ENCODE measurements at places on chromosomes 1 and 21.

GRCh38 chr1:75115654-75116053, 18.5 kb upstream of the LHX8 start:
- DNase-seq: no peak

DNA sequence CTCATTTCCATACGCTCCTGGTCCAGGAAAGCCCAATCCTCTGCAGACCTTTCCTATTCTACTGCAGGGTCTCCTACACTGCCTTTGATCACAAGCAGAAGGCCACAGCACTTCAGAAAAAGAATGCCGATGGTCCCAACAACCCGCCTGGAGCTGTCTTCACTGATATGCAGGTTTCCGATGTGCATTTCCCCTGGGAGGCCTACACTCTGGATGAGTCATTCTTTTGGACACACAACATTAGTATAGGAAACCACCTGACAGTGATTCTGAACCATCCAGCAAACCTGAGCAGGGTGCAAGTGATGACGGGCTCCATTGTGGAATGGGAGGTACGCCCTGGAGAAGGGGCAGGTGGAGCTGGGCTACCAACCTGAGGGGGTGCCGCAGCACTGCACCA, 15.0 kb downstream of the PCAT6 start:
- DNase-seq: no peak

GRCh38 chr1:87318806-87319205, 9.9 kb upstream of the LMO4 start:
- no peak for DNase-seq

DNA sequence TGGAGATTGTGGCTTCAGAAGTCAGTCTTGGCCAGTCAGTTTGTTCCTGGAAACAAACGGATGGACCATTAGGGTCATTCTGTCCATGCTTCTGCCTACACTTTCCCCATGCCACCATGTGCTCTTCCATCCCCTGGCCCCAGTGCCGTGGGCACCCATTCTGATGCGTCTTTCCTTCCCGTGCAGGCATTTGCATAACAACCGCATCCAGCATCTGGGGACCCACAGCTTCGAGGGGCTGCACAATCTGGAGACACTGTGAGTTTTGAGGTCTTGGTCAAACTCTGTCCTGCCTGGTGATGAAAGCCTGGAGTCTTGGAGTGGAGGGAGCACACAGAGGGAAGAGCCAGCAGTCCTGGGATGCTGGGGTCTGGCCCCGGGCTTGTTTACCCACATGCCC, 61.1 kb downstream of the UBE2T start:
- no peak for DNase-seq

- DNase-seq: no peak
Measured at GRCh38 chr1:205268846-205269680, 41.3 kb downstream of the TMCC2 start.

DNA sequence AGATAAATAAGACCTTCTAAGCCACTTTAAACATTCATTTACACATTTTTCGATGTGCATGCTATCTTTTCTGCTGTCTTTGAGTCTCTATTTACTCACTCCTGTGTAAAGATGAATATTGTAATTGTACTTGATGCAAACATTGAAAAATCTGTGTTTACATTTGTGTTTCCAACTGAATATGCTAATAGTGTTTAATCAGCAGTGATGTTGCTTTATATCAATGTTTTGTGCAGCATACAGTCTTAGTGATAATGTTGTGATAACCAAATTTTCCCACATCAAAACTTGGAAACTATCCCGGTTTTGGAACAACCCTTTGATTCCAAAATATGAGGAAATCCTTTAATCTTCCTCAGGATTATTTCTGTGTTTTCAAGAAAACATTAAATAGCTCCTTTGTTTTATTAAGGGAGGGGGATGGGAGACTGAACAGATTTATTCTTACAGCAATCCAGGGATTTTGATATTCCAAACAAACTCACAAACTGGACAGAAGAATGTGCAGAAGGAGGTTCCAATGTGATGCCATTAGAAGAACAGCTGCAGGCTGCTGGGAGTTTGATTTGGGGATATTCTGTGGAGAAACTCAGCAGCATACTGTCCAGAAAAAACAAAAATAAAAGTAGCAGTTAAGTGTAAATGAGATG, 248.0 kb downstream of the S1PR1 start:
- DNase-seq: no peak

DNA sequence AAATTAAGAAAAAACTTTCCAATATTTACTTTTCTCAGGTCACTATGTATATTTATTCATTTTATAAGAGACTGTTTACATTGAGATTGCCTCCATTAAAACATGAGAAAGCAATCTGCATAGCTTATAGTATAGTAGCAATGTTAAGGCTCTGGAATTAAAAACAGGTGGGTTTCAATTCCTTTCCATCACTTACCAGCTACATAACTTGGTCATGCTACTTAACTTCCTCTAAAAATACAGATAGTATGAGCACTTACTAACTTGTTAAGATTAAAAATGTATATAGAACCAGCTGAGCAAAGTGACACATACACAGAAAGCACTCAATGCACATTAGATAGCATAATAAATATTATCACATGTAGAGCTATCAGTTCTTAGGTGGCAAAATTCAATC, 76.6 kb downstream of the LYST start:
- no peak for DNase-seq

- DNase-seq: no peak
Measured at GRCh38 chr1:174301295-174302077, 142.2 kb downstream of the RABGAP1L start.

- DNase-seq: no peak
Measured at GRCh38 chr1:96366516-96366915, 355.1 kb upstream of the PTBP2 start.

DNA sequence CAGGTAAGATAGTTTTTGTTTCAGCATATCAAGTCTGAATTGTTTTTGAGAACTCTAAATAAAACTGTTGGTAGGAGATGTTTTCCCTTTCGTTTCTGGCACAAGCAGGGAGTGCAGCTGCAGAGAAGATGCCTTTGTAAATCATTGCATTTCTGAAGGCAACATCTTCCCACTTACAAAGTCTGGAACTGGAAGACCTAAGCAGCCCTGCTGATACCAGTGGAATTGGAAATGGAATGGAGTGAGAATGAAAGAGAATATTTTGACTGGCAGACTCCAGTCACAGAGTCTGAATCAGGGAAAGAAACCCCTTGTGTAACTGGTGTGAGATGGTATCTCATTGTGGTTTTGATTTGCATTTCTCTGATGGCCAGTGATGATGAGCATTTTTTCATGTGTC, 815.6 kb downstream of the LTN1 start:
- no peak for DNase-seq

DNA sequence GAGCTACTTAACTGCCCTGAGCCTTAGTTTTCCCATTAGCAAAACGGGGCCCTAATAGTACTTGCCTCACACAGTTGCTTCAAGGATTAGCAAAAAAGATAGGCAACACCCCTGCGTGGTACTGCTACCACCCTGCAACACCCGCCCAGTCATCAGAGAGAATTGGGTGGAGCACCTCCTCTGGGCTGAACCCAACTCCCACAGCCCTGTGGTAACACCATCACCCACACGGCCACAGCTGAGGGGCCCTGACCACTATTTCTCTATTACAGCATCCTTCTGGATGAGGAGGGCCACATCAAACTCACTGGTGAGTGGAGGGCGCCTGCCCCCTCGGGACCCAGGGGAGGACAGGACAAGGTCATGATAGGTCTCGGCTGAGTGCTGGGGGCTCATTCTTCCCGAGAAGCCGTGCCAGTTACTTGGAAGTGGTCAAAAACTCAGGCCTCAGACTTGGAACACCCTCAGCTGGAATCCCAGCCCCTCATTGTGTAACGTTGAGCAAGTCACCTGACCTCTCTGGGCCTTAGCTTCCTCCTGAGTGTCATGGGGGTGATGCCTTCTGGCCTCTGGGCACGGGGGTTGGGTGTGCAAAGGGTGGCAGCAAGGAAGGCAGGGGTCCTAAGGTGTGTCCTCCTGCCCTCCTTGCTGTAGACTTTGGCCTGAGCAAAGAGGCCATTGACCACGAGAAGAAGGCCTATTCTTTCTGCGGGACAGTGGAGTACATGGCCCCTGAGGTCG, 24.6 kb downstream of the RPS6KA1 start:
- no peak for DNase-seq

DNA sequence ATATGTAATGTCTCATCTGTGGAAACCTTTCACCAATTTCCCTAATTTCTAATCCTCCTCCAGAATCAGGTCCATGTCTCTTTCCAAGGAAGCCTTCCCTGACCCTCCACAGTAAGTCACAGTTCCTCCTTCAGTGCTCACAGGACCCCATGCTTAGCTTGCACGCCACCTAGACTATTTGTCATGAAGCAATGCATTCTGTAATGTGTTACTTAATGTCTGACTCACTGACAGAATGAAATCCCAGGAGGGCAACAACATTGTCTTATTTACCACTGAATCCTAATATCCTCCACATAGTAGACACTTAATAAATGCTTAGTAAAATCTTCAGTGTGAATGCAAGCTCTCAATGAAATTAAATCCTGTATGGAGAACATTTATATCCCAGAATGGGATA, 245.9 kb upstream of the PLD5 start:
- DNase-seq: no peak

- no peak for DNase-seq
Measured at GRCh38 chr1:19776287-19776686, 23.4 kb downstream of the TMCO4 start.

- no peak for DNase-seq
Measured at GRCh38 chr1:222706815-222707214, 5.5 kb downstream of the AIDA start.

DNA sequence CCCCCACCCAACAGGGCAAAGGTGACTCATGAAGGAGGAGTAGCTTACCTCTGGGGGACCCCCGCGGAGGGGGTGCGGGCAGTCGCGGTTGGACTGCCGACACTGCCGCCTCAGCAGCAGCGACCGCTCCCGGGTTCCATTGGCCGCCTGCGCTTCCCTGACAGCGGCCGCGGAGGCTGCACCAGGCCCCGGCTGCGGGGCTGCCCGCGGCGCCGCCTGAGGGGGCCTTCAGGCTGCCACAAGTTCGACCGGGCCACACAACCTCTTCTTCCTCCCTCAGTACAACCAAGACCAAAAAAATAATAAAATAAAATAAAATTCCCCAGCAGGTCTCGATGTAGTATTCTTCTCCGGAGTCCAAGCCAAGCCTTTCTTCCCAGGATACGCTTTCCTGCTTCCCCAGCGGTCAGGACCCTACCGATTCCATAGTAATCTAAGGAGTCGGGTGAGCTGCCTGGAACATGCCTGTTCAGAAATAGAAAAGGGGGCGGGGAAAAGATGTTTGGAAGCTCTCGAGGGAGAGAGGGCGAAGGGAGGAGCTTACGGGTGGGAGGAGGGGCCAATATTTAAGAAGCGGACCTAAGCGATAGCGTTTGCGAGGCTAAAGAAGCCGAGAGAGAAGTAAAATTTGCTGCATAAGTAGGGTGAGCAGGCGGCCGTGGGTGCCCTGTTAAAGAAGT, at the start of gene PI4KB:
PI4KB (minus strand) TSS at position 194 of the 680 bp plus-strand sequence. CDS start 10,935 bp downstream, outside the sequence.
- peak; percentile 89 for DNase-seq

- DNase-seq: no peak
Measured at GRCh38 chr1:75501577-75502295, 109.2 kb downstream of the SLC44A5 start.

DNA sequence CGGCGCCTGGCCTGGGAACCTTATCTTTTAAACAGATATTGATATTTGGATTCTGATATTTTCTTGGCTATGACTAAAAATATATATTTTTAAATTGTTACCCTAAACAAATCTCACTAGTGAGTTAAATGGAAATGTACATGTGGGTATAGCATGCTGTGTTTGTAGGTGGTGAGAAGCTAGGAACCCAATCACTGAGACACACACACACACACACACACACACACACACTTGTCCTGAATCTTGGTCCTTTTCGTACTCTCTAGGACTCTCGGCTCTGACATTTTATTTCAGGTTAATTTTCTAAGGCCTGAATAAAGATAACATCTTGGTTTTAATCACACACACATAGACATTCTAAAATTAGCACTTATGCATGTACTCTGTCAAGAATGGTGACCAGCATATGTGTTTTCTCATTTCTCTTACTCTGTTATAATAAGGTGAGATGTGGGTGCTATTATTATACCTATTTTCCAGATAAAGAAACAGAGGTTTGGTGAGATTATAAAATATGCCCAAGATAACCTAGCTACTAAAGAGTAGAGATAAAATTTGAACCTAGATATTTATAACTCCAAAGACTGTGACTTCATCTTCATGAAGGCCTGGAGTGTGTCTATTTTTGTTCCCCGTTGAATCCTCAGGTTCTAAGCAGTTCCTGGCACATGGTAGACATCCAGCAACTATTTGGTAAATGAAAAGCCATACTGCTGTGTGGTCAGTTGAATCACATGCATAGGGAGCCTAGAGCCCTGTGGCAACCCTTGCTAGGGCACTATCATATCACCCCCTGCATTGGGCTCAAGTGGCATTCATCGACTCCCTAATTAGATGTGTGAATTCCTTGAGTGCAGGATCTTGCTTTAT, 85.0 kb upstream of the RAB3GAP2 start:
- no peak for DNase-seq

DNA sequence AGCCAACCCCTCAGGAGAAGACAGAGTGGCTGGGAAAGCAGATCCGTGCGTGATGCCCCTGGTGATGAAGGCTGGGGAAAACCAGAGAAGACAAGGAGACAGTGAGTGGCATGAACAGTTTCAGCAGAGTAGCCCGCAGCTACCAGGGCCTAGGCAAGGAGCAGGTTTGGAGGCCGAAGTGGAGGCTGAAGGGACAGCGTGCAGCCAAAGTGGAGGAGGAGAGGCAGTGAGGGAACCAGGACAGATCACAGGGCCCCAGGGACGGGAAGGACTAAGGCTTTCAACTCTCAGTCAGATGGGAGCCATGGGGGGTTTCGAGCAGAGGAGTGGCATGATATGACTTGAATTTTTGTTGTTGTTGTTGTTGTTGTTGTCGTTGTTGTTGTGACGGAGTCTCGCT, 59.9 kb upstream of the SELENON start:
- DNase-seq: no peak

DNA sequence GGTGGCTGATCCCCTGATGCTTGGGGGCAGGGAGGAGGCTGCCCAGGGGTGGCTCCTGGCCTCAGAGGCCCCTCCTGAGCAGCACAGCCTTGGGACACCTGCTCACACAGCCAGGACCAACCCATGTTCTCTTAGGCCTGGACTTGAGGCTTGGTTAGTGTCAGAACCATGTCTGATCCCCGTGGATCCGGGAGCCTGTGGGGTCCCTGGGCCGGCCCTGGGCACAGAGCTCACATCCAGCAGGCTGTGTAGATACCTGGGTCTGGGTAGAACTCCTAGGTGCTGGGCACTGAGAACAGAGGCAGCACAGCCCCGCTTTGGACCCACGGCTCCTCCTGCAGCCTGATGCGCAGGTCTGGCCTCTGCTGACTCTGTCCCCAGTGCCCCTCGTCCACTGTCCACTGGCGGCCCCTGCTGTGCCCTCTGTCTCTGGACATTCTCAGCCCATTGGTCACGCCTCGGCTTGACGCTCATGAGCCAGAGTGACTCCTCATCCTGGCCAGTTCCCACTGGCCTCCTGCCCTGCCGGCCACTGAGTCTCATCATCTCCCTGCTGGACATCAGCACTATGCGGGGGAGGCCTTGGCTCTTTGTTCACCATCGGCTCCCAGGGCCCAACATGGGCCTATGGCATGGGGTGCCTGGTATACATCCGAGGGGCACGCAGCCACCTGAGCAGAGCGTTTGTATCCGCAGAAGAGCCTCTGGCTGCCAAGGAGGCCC, 70.2 kb downstream of the TRIM11 start:
- DNase-seq: no peak
